ENCODE measurements at places on chromosomes 1 and 21.

- DNase-seq, result no peak
Measured at GRCh38 chr1:25644962-25645361, 28.4 kb downstream of the MAN1C1 start.

GRCh38 chr1:156586892-156587477 lies 4.6 kb upstream of the NAXE start:
- DNase-seq, result no peak

DNA sequence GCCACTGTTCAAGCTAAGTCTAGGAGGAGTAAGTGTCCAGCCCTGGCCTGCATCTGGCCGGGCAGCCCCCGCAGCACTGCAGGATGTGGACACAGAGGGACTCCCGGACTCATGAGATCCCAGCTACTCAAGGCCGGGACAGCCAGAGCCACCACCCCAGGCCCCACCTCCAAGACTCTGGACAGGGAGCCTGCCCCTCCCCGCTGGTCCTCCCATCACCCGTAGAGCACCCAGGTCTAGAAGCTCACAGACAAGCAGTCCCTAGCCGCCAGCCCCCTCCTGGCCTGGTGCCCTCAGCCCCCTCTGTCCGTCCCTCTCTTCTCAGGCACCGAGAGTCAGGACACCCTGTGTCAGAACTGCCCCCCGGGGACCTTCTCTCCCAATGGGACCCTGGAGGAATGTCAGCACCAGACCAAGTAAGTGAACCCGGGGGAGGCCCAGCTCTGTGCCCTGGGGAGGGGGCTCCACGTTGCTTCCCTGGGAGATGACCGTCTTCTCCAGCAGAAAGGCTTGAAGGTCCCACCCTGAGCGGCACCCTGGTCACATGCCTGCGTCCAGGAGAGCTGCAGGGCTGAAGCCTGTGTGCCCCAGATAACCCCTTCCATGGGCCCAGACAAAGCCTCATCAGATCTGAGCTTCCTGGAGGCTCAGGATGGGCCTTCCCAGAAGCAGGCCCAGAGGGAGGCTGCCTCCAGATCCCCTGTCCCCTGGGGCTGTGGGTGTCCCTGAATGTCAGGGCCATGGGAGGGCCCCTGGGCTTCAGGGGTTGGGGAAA lies 4.3 kb downstream of the TNFRSF14 start:
- no peak for DNase-seq

- DNase-seq, result no peak
Measured at GRCh38 chr1:181113059-181113641, 24.6 kb downstream of the IER5 start.

DNA sequence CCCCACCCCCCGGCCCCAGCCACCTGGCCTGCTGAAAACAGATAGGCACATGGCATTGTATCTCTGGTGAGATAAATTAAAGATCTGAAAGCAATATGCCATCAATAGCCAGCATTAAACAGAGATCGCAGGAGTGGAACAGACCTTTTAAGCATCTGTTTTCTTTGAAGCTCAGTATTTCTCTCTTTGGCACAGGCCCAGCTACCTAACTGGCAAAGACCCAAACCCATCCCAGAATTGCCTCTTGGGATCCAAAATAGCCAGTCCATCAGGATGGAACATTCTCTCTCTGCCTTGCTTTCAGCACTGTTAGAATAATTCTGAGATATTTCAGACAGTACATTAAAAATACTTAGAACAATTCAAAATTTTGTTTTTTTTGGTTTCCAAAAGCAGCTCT lies 46.0 kb downstream of the KCNJ6 start:
- no peak for DNase-seq

DNA sequence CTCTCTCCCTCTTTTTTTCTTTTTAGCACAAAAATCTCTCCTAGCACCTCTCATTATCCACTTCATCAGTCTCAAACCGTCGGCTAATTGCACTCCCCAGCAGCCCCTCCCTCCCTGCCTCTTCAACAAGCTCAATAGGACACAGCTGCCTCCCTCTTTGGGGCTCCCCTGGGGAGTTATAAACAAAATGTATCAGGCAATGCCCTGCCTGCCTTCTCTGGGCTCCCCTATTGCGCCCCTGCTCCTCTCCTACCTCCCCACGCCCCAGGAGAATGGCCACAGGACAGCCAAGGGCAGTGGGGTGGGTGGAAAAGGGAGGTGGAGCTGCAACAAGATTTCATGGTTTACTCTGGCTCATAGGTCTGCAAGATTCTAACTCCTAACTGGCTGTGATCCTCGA lies 147.1 kb upstream of the GRIK3 start:
- no peak for DNase-seq

DNA sequence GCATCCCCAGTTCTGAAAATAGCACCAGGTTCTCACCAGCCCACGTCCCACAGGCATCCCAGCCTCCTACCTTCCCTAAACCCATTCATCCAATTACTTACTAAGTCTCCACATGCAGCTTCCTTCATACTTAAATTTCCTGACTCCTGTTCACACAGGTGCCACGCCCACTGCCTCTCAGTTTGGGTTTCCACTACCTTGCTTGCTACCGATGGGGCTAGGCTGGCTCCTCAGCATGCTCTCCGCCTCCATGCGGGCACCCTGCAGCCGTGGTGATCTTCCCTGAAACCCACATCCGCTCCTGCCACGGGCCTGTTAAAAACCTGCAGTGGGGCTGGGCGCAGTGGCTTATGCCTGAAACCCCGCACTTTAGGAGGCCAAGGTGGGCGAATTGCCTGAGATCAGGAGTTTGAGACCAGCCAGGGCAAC lies 70.4 kb upstream of the ANGPTL1 start:
- DNase-seq, result no peak

DNA sequence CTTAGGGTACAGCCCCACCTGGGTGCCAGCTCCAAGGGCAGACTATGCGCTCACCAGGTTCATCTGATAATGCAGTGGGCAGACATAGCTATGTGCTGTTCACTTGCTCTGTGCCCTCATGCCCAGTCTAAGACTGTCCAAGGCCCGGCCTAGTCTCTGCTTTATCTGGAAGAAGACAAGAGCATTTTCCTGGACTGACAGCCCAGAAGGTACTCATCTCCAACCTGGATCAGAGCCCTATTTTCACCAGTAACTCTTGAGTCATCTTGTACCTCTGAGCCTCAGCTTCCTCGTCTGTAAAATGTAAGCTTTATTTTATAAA lies 28.5 kb upstream of the LRRC8C start:
- DNase-seq, result no peak

GRCh38 chr1:31432592-31433395 lies 19.8 kb downstream of the SERINC2 start:
- no peak for DNase-seq

GRCh38 chr1:35592991-35593769 lies 20.1 kb downstream of the TFAP2E start:
- no peak for DNase-seq

- no peak for DNase-seq
Measured at GRCh38 chr1:244349581-244350001, 102.1 kb downstream of the ADSS2 start.

- no peak for DNase-seq
Measured at GRCh38 chr1:25161981-25162380, 70.3 kb downstream of the SYF2 start.

GRCh38 chr1:239538239-239538988 lies 152.0 kb downstream of the CHRM3 start:
- DNase-seq, result no peak

GRCh38 chr1:204493984-204494280 lies 673 bp downstream of the PIK3C2B start:
- DNase-seq, result no peak

DNA sequence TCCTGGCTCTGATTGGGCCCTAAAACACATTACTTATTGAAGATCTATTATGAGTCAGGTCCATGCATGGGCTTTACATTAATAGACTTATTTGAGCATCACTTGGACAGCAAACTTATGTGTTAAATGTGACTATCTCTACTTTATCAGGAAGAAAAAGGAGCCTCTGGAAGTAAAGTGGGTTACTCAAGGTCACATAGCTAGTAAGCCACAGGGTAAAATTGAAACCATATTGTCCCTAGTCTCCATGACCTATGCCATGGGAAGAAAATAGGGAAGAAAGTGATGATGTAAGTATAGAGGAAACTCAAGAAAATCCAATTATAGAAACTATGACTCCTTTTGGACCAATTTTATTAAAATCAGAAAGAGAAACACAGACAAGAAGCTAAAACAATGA lies 555.3 kb downstream of the NUF2 start:
- no peak for DNase-seq

GRCh38 chr1:157181258-157181657 lies 43.1 kb upstream of the ETV3 start:
- DNase-seq, result no peak

DNA sequence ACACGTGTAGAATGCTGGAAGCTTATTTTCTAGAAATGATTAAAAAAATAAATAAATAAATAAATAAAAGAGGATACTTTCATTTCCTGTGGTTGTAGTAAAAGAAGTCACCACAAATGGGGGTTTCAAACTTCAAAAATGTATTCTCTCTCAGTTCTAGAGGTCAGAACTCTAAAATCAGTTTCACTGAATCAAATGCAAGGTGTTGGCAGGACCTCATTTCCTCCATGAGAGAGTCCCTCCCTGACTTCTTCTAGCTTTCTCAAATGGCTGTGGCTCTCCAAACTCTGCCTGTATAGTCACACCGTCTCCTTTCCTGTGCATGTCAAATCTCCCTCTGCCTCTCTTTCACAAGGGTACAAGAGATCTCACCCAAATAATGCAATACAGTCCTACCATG lies 312.6 kb upstream of the CXADR start:
- DNase-seq, result no peak
